ENCODE measurements at places on chromosomes 3 and 15.

- DNase-seq: no peak
Measured at GRCh38 chr3:49722896-49723295, 855 bp downstream of the GMPPB start.

- DNase-seq: peak; percentile 86
Measured at GRCh38 chr3:184513276-184514170, 48.1 kb upstream of the EPHB3 start.

DNA sequence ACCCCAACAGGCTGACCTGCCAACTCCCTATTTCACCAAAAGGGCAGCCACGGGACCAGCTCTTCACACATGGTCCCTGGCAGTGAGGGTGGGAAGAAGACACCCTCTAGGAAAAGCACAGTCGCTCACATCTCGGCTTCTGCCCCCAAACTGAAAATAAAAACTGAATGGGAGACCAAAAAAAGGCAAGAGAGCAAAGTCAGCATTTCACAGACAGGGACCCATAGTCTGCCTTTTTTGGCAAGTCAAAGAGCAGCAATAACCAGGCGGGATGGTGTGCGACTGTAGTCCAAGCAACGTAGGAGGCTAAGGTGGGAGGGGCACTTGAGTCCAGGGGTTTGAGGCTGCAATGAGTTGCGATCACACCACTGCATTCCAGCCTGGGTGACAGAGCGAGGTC lies 154.1 kb downstream of the ADAMTS17 start:
- no peak for DNase-seq

- DNase-seq: no peak
Measured at GRCh38 chr3:127106456-127106855, 86.5 kb upstream of the PRR23E start.

GRCh38 chr3:78279091-78279490 lies 1239.2 kb downstream of the ROBO2 start:
- no peak for DNase-seq

Measured in GM12892 (cell line).